G401 (cell line): ENCODE measurements at places on chromosomes 12 and 14.

DNA sequence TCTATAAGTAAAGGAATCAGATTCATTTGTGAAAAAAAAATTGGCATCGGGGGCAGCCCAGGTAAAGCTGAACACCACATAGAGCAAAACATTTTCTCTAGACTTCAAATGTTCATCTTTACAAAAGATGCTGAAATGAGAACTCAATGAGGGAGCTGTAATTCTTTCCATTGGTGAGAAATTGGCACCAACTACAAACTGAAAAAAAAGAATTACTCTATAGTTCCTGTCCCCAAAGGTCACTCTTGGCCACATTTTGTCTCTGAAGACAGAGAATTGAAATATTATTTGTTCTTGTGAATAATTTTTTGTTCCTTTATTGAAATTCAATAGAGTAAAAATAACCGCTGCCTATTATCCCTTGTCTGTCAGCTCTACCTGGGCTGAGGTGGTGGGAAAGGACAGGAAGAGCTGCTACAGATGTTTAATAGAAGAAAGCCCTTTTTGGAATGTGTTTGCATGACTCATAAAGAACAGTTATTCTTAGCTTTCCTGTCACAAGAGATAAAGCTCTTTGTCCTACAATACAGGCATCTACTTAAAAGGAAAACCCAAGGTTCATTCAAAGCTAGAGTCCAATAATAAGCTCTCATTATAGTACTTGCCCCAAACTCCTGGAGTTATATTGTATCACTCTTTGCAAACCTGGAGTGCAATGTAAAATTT is 380.1 kb upstream of the KITLG start:
- no peak for DNase-seq

- no peak for DNase-seq
These were observed 697 bp downstream of the ATP6V0A2 start for GRCh38 chr12:123712780-123713319.

DNA sequence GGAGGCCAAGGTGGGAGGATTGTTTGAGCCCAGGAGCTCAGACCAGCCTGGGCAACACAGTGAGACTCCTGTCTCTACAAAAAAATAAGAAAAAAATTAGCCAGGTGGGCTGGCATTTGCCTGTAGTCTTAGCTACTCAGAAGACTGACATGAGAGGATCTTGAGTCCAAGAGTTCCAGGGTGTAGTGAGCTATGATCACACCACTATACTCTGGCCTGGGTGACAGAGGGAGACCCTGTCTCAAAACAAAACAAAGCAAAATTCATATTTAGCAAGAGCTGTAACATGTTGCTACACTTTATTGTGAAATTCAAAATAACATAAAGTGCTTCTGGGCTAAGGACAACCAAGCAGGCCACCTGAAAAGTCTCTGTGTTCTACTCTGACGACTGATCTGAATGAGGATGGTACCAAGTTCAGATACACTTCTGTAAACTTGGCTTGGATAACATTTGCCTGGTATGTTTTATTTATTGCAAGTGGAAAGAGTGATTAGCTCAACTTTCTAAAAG is 11.6 kb upstream of the STRN3 start:
- no peak for DNase-seq

- DNase-seq = no peak
These were observed 438.1 kb downstream of the IPO8 start for GRCh38 chr12:30257618-30258017.

DNA sequence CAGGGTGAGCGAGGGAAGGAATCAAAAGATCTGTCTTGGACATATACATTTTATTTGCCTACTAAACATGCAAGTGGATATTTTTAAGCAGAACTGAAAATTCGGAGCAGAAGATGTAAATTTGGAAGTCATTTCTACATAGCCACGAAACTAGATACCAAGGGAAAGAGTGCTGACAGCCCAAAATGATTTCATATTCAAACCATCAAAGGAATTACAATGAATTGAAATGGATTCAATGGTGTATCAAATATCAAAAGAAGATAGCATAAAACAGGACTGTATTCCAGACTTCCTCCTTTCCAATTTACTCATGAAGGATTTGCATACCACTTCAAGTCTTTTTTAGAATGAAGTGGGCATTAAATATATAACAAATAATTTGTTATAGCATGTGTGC is 313.5 kb upstream of the KITLG start:
- DNase-seq = no peak

DNA sequence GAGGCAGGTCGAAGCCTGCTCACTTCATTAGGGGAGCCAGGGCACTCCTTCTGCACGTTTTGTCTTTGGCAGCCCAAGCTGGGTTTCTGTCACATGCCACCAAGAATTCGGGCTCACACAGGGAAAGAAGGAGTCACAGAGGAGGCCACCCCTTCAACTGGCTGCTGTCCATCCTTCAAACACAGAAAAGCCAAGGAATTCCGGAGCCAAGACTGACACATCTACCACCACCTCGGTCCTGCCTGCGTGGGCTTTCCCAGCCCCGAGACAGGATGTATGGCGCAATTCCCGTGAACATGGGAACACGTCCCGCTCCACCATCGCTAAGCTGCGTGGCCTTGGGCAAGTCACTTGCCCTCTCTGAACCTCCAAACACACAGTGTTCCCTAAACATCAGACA is 70.4 kb downstream of the NCOR2 start:
- peak; percentile 59 for DNase-seq

- DNase-seq = no peak
These were observed 188.7 kb downstream of the PRKD1 start for GRCh38 chr14:29738950-29739349.

GRCh38 chr14:63393012-63393411 is 74.3 kb upstream of the GPHB5 start:
- DNase-seq = no peak

GRCh38 chr12:12358528-12358927 is 1.6 kb downstream of the BORCS5 start:
- no peak for DNase-seq

- DNase-seq = no peak
These were observed 477.5 kb upstream of the CCDC196 start for GRCh38 chr14:66008631-66009030.

GRCh38 chr14:52051871-52052270 is 17.0 kb downstream of the NID2 start:
- no peak for DNase-seq

DNA sequence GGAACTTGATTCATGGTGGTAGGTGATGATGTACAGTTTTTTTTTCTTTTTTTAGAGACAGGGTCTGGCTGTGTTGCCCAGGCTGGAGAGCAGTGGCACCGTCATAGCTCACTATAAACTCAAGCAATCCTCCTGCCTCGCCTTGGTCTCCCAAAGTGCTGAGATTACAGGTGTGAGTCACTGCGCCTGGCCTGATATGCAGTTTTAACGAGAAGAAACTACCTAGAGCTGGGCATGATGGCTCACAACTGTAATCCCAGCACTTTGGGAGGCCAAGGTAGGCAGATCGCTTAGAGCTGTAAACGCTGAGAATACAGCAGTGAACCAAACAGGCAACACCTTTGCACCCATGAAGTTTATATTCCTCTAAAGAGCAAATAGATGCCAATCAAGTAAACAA is 13.0 kb upstream of the VPS37B start:
- DNase-seq = no peak

DNA sequence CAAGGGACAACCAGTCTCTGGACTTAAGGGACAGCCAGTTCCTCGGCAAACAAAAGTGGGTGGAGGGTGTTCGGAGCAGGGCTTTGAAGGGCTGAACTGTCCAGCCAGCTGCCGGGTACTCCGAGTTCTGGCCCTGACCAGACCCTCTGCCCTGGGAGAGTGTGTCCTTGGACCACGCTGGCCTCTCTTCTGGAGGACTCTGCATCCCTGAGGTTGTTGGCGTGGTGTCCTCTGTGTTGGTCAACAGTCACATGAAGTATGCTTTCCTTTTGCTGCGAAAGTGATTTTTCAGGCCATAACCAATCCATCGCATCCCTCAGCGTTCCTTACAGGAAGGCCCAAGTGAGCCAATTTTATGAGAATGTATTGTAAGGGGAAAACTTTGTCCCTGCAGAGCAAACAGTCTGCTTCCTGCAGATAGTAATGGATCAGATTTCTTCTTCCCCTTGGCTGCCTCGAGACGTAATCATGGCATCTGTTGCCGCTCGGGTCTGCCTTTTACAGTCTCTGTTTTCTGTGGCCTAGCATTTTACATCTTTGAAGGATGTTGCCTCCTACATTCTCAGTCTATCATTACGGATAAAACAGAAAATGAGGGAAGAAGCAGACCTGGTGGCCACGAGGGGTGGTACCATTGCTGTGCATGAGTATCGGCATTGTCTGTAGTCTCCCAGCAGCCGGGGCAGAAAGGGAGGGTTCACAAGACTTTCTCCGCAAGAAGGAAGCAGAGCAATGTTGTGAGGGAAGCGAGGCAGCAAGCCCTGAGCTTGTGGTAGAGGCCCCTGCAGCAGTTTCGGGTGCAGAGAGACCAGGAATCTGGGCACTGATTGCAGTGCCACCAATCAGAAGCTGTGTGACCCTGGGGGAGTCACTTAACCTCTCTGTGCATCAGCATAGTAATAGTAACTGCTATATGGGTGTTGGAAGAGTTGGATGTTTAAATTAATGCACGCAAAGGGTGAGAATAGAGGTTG is 47.4 kb downstream of the SMIM41 start:
- no peak for DNase-seq

- no peak for DNase-seq
These were observed 384.2 kb downstream of the ZFP36L1 start for GRCh38 chr14:68408680-68409079.

DNA sequence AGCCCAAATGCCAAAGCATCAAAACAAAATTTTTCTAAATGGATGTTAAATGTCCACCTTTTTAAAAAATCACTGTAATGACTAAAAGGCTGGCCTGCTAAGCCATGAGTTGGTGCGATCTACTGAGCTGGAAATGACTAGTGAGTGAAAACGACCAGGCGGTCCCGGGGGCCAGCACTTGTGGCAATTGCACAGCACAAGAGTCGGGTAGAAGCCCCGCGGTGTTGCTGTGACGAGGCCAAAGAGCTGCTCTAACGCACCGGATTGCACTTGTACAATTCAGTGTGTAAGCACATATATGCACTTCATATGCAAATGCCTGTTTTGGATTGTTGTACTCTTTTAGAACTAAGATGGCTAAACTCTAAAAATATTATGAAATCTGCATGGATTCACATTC is 64.1 kb upstream of the DYNC1H1 start:
- no peak for DNase-seq

DNA sequence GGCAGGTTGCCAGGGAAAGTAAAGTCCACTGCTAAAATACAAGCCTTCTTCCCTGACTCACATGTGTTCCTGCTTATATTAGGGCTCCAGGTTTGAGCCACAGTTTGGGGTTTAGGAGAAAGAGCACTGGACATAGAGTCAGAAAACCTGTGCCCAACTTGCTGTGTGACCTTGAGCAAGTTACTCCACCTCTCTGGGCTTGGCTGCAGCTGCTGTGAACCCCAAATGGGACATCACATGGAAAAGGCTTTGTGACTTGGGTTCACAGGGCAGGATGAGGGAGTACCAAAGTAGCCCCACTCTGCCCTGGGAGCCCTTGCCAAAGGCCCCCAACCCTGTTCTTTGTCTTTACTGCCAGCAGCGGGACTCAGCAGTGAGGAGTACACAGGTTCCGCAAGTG is 79.0 kb upstream of the NOS1 start:
- DNase-seq = no peak

GRCh38 chr12:91250273-91250665 is 67.7 kb upstream of the DCN start:
- no peak for DNase-seq

- DNase-seq = no peak
These were observed 41.7 kb downstream of the NEDD1 start for GRCh38 chr12:96948782-96949181.

DNA sequence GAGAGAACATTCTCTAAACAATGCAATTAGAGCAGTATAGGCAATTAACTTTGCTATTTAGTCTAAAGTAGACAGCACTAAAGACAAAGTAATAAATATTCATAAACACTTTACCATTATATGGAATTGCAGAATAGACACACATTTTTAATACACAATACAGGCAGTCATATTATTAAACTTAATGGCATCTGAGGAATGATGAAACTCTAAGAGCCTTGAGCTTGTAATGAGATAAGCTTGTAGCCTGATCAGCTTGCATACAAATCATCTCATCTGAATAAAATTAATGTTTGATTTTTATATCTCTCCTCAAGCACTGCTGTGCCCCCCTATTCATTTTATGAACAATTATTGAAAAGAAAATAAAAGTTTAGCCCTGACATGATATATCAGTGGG is 107.6 kb downstream of the MGAT4C start:
- DNase-seq = no peak
